ENCODE measurements at places on chromosomes 1 and 21.
A peak's percentile ranks its signal among the peaks of the same experiment; 100 is the strongest.

GRCh38 chr1:35554266-35555211, 2.7 kb downstream of the KIAA0319L start:
- no peak for DNase-seq

DNA sequence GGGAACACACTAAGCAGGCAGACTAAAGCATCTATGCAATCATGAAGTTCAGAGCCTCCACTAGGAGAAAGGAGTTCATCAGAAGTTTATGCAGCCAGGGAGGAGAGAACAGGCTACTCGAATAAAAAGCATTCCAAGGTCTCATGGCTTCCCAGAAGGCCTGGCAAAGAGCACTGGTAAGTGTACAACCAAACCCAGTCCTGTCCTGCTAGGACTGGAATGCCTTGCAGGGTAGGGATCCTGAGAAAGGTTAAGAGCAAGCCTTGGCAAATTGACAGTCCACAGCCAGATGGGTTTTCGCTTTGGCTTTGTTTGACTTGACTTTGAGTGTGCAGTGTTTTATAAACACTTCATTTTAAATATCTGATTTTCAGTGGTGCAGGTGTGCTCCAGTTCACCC, 133.6 kb upstream of the ATP1B1 start:
- no peak for DNase-seq

DNA sequence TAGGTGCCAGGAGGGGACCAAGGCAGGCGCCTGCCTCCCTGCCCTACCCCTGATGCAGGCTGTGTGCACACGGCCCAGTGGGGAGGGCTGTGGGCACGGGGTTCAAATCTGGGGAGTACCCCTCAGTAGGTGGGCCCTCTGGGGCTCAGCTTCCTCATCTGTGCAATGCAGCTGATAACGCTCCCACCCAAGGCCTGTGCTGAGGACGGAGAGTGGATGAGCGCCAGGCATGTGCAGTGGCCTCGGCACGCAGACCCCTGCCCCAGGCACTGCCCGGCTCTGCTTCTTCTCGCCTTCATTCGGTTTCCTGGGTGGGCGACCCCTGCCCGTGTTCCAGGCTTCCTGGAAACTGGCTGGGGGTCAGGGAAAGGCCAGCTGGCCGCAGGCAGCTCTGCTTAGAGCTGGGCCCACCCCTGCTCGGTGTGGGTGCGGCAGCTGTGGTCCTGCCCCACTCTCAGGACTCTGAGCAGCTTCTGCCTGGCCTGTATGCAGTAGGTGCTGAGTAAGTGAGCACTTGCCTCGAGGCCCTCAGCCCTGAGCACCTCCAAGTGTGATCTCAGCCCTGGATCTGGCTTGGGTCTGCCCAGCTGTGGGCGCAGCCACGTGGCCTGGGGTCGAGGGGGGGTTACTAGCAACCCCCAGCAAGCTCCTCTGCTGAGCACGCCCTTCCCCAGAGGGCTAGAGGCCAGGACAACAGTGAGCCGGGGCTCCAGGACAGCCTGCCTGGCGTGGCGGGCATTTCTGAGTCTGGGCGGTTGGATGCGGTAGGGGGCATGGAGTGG, 11.9 kb upstream of the TNFRSF14 start:
- no peak for DNase-seq

DNA sequence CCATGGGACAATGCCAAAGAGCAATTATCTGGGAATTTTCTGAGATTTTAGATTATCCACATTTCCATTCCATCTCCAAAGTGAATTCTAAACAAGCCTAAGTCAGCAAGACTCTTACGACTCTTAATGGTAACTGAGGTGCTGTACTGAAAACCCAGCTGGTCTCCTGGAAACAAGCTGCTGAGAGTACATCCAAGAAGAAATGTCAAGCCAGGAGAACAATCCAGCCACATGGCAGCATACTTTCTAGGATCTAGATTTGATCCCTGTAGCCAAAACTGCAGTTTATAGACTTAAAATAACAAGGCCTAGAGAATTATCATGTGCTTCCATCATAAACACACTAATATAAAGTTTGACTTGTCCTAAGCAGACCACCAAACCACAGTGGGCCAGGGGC, 45.8 kb downstream of the KCNH1 start:
- no peak for DNase-seq

GRCh38 chr21:38712071-38712470, 93.7 kb upstream of the ETS2 start:
- DNase-seq, result peak; percentile 10

DNA sequence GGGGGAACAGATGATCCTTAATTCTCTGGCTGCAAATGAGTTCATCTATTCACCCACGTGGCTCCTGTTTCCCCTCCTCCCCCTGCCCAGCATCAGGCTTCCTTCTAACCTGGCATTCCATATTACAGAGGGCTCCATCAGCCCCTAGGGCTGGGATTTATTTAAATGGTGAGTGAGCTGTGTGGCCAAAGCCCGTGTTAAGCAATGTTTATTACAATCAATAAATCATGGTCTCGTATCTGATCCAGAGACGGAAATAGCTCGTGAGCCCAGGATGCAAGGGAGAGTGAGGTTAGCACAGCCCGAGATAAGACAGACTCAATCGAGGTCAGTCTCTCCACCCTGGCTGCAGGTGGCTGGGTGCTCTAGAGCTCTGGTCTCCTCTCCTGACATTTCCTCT, 43.1 kb upstream of the IGSF21 start:
- DNase-seq, result no peak

DNA sequence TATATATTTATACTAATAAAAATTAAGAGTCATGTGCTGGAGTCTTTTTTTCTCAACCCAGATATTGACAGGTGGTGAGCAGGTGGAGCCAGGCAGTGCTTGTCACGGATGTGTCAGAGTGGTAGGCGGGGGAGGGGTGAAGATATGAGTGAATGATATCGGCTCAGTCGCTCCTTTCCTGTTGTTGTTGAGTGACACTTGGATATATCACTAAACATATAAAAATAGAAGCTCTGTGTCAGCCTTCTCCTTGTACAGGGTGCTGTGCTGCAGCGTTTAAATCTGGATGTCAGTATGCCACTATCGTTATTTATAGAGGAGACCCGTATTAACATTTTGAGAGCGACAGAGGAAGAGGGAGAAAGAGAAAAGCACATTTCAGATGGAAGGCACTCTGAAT, 339.6 kb downstream of the NUF2 start:
- DNase-seq, result no peak

DNA sequence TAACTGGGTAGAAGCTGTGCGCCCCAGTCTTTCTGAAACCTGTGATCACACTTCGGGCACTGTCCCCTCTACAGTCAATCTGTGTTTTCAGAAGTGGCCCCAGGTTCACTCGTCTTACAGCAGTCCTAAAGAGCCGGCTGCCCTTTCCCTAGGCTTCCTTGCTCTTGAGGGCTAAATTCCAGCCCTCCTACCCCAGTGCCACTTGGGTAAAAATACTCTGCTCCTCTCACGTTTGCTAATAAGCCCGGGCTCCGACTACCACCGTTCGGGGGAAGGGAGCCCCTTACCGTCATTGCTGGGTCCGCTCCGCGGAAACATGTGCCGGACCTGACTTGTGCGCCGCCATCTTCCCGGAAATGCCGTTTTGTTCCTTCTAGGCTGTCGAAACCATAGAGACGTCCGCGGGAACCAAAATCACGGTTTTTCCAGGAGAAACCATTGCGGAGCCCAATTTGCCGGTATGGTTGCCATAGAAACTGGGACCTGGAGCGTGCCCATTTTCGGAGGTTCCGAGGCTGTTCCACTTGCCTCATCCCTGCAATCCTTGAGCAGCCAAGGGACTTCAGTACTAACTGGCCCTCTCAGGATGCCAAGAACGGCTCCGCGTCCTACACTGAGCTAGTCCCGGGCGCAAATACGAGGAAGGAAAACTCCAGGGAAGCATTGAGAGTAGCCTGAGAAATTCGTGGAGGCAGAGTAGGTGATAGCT, at the start of gene GPATCH4:
Gene GPATCH4 (minus strand): TSS at position 358 of the 709 bp plus-strand sequence.
- no peak for DNase-seq

DNA sequence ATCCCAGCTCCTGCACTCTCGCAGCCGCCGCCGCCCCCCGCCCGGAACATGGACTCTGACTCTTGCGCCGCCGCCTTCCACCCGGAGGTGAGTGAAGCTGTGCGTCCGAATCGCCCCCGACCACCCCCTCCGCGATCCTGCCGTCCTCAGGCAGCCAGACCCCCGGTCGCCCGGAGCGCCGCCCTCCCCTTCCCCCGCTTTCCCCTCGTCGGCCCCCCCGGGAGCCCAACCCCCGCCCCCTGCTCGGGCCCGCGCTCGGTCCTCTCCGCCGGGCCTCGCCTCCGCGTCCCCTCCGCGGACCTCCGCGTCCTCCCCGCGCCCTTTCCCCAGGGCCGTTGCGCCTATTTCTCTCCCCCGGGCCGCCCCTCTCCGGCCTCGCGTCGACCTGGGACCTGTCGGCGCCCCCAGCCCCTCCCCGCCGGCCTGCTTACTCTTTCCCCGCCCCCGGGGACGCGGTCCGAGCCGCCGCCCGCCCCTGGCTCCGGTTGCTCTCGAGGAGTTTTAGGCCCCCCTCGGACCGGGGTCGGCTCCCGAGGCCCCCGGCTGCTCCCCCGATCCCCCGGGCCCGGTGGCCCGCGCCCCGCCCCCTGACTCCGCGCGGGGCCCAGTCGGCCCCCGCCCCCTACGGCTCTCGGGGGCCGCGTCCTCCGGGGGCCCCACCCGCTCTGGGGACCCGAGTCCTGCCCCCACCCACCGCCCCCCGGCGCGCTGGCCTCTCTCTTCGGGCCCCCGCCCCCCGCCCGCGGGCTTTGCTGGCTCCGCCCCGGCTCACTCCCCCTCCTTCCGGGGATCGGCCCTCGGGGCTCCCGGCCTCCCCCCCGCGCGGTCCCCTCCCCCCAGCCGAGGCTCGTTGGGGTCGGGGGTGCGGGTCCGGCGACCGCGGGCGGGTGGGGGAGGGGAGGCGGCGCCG, 743 bp downstream of the PHF13 start:
- no peak for DNase-seq

- DNase-seq, result no peak
These were observed at the start of gene BATF3 for GRCh38 chr1:212699625-212700222. BATF3 (minus strand) TSS chr1:212699840; CDS start chr1:212699762, 78 bp downstream.

GRCh38 chr21:26199456-26199855, 28.9 kb upstream of the APP start:
- DNase-seq, result no peak

GRCh38 chr1:9654051-9654833, 2.7 kb downstream of the PIK3CD start:
- DNase-seq, result no peak

GRCh38 chr21:42406866-42407265, 3.2 kb downstream of the UBASH3A start:
- DNase-seq, result no peak

- no peak for DNase-seq
These were observed 73.3 kb downstream of the OLFML2B start for GRCh38 chr1:161950377-161950776.

- no peak for DNase-seq
These were observed 24.9 kb upstream of the PARP1 start for GRCh38 chr1:226432586-226433340.

- no peak for DNase-seq
These were observed 1165.7 kb downstream of the BRINP3 start for GRCh38 chr1:189311915-189312314.
